ENCODE measurements at places on chromosomes 1 and 21.

DNA sequence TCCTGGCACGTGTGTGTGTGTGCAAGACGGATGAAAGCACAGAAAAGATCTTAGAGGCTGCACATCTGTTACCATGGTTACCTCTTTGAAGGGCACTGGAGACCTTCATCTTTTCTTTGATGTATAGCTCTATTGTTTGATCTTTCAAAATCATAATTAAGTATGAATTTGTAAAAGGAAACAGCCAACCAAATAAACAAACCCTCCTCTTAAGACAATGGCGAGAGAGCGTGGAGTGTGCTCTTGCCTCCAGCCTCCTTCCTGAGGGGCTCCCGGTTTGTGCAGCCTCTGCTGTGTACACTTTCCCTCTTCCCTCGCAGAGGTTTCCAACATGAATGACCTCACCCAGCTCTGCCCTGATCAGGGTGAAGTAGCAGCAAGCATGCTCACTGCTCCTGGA lies 27.9 kb downstream of the CACNA1S start:
- no peak for DNase-seq

DNA sequence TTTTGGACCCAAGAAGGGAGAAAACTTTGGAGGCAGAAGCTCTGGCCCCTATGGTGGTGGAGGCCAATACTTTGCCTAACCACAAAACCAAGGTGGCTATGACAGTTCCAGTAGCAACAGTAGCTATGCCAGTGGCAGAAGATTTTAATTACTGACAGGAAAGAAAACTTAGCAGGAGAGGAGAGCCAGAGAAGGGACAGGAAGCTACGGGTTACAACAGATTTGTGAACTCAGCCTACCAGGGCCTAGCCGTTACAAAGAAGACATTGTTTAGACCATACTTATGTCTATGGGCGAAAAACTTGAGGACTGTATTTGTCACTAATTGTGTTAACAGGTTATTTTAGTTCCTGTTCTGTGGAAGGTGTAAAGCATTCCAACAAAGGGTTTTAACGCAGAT lies 10.4 kb upstream of the ACOT11 start:
- DNase-seq, result no peak

- no peak for DNase-seq
Observed at GRCh38 chr1:175172503-175172902, 20.1 kb downstream of the KIAA0040 start.

DNA sequence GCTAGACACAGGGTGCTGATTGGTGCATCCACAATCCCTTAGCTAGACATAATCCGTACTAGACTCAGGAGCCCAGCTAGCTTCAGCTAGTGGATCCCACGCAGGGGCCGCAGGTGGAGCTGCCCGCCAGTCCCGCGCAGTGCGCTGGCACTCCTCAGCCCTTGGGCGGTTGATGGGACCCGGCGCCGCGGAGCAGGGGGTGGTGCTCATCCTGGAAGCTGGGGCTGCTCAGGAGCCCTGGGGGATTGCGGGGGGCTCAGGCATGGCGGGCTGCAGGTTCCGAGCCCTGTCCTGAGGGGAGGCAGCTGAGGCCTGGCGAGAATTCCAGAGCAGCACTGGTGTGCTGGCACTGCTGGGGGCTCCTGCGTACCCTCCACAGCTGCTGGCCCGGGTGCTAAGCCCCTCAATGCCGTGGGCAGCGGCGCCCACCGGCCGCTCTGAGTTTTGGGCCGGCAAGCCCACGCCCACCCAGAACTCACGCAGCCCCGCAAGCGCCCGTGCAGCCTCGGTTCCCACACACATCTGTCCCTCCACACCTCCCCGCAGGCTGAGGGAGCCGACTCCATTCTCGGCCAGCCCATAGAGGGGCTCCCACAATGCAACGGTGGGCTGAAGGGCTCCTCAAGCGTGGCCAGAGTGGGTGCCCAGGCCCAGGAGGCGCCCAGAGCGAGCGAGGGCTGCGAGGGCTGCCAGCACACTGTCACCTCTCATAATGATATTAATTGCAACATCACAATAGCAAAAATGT lies 87.4 kb downstream of the CRB1 start:
- DNase-seq, result no peak

All from CD8-positive, alpha-beta memory T cell (primary cell).